EH (cell line): ENCODE measurements at places on chromosomes 2 and 18.

- DNase-seq, result peak; percentile 11
These were observed 247.1 kb downstream of the OSR1 start for GRCh38 chr2:19111354-19111753.

DNA sequence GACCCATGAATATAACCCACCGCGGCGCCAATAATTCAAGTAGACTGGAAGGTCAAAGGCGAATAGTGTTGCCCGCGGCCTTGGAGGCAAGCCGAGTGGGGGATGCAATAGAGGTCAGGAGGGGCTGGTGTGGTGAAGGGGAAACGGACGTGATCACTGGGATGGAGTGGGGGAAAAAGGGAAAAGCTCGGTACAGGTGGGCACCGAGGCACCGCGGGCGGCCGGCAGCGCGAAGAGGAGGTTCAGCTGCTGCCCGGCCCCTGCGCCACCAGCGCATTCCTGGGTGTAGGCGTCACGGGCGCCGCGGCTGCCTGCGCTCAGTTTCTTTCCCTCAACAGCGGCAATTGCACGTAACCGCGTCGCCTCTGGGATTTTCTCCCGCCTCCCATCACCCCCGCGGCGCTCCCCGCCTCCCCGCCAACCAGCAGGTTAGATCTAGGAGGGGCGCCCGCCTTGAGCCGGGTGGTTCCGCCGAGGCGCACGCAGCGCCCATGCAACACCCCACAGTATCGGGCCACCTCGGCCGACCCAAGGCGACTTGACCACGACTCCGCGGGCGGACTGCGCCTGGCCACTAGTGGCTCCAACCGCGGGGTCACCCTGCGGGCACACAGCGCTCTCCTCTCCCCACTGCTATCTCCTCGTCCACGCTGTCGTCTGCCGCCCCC lies 1.5 kb downstream of the RND3 start:
- peak; percentile 90 for DNase-seq

- DNase-seq, result peak; percentile 3
These were observed 38.3 kb upstream of the SESTD1 start for GRCh38 chr2:179302764-179303571.

- DNase-seq, result peak; percentile 55
These were observed 521.2 kb downstream of the NYAP2 start for GRCh38 chr2:225920621-225921220.

GRCh38 chr2:149716687-149717086 lies 129.1 kb upstream of the MMADHC start:
- peak; percentile 36 for DNase-seq

DNA sequence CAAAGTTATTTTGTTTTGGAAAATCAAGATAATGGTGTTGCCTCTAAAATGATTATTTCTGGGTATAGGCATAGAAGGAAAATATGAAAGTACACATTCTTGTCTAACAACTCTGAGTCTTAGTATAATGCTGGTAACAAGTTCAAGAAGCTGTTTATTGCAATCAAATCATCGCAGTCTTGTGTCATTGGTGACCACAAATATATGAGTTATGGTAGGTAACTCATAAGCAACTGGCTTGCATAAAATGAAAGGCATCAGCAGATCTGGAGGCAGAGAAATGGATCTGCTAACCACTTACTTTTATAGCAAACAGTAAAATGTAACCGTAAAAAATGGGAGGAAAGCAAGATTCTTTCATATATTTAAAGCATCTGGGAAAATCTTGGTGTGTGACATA lies 156.2 kb upstream of the TCF4 start:
- DNase-seq, result no peak

DNA sequence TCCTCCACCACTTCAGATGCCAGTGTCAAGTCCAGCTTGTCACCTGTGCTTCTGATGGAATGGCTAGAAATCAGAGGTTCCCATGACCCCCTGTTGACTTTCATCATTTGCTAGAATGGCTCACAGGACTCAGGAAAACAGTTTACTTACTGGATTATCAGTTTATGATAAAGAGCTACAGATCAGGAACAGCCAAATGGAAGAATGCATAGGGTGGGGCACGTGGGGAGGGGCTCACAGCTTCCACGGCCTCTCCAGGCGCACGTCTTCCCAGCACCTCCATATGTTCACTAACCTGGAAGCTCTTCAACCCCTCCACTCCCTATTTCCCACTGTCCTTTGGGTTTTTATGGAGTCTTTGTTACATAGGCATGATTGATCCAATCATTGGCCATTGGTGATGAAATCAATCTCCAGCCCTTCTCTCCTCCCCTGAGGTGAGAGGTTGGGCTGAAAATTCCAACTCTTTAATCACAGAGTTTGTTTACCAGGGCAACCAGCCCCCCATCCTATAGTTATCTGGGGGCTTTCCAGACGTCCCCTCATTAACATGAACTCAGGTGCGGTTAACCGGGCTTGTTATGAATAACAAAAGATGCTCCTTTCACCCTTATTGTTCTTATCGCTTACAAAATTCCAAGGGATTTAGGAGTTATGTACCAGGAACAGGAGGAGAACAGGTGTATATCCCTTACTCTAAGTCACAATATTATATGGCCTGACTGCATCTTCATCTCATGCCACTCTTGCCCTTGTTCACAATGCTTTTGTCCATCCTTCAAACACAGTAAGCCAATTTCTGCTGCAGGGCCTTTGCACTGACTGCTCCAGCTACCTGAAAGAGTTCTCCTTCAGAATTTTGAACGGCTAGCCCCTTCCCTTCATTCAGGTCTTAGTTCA lies 35.2 kb downstream of the ANXA4 start:
- DNase-seq, result no peak

- no peak for DNase-seq
These were observed 69.2 kb downstream of the BOLA3 start for GRCh38 chr2:74078466-74078865.

GRCh38 chr2:12624905-12625598 lies 91.7 kb upstream of the TRIB2 start:
- DNase-seq, result no peak

- no peak for DNase-seq
These were observed 25.0 kb downstream of the MC4R start for GRCh38 chr18:60347526-60348045.

- no peak for DNase-seq
These were observed 294.9 kb downstream of the EIPR1 start for GRCh38 chr2:3082705-3083104.

- DNase-seq, result no peak
These were observed 405.0 kb upstream of the SLC39A10 start for GRCh38 chr2:195252018-195252417.

GRCh38 chr2:149577269-149577668 lies 10.3 kb downstream of the MMADHC start:
- no peak for DNase-seq

DNA sequence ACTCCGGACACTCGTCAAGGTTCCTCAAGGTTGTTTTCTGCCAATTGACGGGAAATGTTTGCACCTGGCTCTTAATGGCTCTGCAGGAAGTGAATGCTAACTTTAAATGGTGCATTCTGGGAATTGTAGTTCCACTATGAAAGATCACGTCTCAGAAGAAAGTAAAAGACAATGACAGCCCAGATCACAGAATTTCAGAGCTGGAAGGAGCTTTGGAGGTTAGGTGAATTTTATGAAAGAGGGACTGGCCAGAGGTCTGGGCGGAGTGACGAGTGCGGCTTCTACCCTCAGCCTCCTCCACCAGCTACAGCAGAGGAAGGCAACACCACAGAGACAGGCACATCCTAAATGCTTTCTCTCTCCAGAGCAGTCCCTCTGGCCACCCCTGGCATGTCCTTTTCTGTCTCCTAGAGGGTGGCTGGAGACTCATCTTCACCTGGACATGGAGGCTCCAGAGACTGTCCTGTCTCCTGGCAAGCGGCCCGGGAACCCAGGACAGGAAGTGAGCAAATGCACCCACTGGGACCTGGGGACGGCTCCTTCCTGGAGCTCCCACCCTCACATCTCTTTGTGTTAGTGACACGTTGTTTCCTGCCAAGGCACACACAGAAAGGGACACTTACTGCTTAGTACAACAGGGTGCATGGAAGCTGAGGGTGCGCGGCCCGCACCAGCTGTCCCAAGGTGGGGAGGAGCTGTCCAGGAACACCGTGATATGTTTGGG lies 19.4 kb downstream of the THAP4 start:
- peak; percentile 24 for DNase-seq

GRCh38 chr2:67878743-67879142 lies 184.1 kb downstream of the C1D start:
- DNase-seq, result no peak

GRCh38 chr2:100054426-100054825 lies 88.0 kb downstream of the AFF3 start:
- no peak for DNase-seq

DNA sequence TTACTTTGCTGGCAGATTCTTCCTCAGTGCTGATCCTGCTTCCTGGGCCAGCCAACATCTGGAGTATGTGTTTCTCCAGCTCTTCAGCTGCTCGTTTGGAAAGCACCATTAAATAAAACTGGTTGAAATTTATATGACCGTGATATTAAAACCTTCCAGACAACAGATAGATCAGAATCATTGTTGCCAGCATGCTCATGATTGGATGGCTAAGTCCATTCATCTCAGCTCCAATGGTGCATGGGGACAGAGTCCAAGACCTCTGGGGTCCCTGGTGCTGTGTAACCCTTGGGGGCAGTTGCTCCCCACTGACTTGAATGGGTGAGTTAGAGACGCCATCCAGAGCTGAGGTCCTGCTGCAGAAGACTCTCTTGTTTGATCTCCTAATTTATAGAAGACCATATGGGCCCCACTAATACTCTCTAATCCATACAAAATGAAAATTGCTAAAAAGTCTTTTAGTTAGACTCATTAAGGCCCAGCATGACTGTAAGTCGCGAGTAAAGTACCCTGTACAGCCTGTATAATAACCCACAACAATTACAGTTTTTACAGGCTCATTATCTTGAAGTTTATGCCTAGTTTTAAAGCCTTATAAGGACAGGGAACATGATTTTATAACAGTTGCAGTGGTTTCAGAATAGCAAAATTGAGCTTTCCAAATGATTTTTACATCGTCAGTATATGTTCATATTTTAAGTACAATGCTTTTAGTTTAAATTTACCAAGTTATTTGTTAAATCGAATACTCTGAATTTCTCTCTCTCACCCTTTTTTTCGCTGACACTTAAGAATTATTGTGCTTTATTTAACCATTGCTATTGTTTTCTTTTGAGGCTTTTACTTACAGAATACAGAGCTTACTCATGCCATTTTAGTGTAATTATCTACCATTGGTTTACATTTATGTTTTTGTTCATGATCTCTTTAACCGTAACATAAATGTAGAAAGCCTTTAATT lies 60.0 kb downstream of the CABLES1 start:
- DNase-seq, result no peak

DNA sequence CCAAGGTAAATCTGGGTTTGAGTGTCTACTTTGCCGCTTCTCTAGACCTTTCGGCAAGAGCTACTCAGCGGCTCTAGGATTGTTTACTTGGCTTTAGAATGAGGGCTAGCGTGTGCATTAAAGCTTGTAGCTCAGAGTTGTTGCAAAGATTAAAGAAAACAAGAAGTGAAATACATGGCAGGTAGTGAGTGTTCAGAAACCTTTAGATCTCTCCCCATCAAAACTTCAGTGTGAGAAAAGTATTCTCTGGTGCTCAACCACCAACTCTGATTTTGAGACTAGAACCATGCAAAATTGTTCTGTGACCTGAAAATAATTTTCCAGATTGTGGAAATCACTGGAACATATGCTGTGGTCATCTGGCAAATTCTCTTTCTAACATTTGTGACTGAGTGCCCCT lies 512.0 kb downstream of the CMPK2 start:
- no peak for DNase-seq

DNA sequence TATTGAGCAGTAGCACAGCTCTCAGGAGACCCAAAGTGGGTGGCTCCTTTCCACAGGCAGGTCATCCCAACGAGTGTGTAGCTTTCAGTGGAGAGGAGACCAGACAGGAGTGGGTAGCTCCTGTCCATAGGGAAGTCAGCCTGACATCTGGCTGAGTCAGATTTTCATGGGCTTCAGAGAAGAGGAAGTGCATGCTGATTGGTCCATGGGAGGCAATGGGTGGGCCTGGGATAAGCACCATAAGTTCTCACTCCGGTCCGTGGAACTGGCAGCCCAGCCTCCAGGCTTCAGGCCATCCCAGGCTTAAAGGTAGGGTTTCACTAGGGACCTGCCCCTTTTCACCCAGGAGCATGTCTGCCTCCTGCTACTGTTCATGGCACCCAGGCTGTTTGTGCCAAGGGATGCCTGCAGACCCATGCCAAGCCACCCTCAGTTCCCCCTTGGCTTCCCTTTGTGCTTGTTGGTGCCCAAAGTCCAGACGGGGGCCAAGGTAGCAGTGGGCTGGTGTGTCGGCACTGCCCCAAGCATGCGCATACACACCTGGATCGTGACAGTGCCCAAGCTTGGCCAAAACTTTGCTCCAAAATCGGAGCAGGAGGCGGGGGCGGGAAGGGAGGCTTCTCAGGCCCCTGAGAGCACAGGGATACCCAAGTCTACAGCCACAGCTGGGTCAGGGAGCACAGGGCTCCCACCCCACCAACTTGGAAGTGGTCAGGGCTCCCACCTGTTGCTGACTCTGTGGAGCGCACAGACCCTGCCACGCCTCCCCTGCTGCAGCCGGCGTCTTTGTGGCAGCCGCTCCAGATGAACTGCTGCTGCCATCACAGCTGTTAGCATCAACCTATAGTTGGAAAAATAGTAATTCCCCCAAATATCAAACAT lies 26.4 kb downstream of the MARCHF7 start:
- DNase-seq, result peak; percentile 22

DNA sequence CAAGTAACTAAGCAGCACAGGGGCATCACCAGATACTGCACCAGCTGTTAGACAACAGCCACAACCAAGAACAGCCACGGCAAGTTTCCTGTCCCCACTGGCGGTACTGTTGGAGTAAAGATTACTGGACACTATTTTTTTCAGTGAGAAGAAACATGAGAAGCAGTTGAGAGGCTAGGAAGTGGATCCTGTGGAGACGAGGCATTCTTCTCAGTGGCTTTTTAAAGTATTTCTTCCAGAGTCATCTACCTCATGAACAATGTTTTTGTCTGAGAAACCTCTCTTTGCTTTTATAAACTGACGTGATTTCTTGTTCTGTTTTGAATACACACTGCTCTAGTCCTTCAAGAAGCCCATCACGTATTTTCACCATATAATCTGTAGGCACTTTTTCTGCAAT lies 18.8 kb downstream of the TM4SF20 start:
- DNase-seq, result no peak

GRCh38 chr2:36820942-36821605 lies 124.6 kb downstream of the VIT start:
- DNase-seq, result no peak

- no peak for DNase-seq
These were observed 125.4 kb upstream of the FOSL2 start for GRCh38 chr2:28267282-28267681.

- no peak for DNase-seq
These were observed 307.9 kb downstream of the SLC8A1 start for GRCh38 chr2:40144022-40144421.

- no peak for DNase-seq
These were observed 508.9 kb upstream of the POU3F3 start for GRCh38 chr2:104344985-104345384.

- DNase-seq, result peak; percentile 90
These were observed 130.9 kb downstream of the EXOC6B start for GRCh38 chr2:72694715-72695496.
